ENCODE measurements at places on chromosomes 7 and 10.

DNA sequence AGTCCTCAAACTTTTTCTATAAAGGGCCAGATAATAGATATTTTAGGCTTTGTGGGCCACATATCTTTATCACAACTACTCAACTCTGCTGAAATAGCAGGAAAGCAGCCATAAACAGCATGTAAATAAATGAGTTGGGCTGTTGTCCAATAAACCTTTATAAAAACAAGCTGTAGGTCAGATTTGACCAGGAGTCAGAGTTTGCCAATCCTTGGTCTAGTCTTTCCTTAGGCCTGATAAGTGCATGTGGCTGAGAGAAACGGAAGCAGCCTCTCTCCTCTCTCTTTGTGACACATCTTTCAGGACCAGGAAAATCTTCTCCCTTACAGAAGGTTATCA, 724.5 kb downstream of the GRID1 start:
- DNase-seq = no peak

- DNase-seq = no peak
Measured at GRCh38 chr7:65397730-65398142, 24.1 kb downstream of the ZNF92 start.

- no peak for DNase-seq
Measured at GRCh38 chr7:14752301-14752700, 150.2 kb downstream of the DGKB start.

DNA sequence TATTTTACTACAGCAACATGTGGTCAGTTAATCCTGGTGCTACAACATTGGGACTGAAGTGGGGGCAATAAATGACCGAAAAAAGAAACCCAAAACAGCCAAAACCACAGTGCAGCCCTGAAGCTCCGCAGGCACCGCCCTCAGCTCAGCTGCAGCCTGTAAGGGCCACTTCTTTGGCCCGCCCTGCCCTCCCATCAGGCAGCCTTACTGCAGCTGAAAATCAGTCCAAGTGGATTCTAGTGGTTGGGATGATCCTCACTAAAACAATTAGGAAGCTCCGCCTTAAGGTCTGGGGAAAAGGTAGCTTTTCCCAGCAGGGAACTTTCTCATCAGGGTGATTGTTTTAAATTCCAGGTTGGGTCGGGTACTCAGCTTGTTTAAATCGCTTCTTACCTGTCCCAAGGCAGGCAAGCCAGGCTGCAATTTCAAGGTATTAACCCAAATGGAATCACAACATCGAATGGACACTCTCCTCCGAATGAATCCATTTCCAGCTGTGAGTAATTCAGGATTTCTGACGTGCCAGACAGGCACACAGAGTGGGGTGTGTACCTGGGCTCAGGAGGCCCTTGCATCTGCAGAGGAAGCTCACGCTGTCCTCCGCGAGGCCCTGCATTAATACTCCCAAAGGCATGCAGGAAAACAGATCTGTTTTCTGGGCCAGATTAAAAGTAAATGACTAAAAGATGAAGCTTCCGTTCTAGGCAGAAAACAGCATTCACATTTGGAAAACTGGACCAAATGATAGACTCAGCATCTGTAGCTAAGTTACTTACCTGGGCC, 104.3 kb downstream of the CREB5 start:
- DNase-seq = no peak

GRCh38 chr10:63593576-63593975, 72.4 kb downstream of the REEP3 start:
- no peak for DNase-seq

- peak; percentile 94 for DNase-seq
Measured at GRCh38 chr7:30028216-30028748, at the start of gene PLEKHA8. TSS of gene PLEKHA8 (plus strand) at chr7:30028412. CDS start at chr7:30028763, 351 bp downstream.

DNA sequence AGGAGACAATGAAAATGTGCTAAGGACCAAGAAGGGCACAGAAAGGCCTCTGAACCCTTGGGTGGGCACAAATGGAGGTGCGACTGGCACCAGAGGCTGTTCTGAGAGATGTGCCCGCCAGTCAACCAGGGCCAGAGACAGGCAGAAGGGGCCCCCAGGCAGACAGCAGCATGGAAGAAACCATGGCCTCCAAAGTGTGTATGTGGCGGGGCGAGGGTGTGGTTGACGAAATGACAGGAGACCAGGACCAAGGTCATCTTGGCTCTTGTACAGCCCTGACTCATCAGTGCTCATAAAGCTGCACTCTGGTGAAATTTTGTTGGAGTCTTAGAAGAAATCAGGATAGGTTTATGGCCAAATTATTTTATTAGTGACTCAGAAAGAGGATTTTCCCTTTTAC, 4.0 kb upstream of the MRPS24 start:
- no peak for DNase-seq

- DNase-seq = no peak
Measured at GRCh38 chr7:154862153-154862791, 140.7 kb downstream of the PAXIP1 start.

GRCh38 chr10:25974897-25975459, 40.9 kb downstream of the MYO3A start:
- DNase-seq = no peak

- no peak for DNase-seq
Measured at GRCh38 chr7:117020591-117020973, 67.3 kb downstream of the ST7 start.

DNA sequence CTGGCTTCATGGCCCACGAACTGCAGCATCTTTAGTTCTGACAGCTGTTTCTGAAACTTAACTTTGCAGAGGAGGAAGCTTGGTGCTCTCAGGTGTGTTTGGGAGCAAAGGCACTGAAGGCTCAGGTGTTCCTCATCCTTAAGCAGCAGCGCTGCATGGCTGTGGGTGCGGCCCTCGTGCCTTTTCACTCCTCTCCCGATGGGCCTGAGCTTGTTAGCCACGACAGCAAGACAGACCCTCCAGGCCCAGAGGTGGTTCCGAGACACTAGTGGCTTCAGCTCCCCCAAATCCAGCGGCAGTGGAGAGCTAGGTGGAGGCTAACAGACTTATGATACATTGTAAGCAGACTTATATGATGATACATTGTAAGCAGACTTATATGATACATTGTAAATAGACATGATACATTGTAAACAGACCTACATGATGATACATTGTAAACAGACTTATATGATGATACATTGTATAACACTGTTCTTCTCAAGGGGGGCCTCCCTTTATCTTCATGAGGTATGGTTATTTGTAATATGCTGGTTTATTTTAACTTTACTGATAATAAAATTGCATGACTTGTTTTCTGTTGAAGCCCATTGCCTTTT, 14.1 kb downstream of the PFKP start:
- no peak for DNase-seq

- DNase-seq = no peak
Measured at GRCh38 chr10:126336801-126337200, 51.5 kb downstream of the ADAM12 start.

DNA sequence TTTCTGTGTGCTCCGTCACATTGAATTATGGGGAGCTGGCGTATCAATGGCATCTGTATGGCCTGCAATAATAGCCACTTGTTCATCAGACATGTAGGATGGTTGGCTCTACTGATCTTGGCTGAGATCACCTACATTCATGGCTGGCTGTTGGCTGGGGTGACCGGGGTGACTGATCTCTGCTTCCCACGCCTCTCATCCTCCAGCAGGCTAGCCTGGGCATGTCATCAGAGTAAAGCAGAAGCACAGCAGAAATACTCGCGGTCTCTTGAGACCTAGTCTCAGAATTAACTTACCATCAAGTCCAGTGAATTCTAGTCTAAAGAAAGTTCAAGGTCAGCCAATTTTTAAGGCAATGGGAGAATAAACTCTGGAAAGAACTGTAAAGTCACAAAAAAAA, 257.7 kb upstream of the GLI3 start:
- no peak for DNase-seq

Data from stimulated activated CD8-positive, alpha-beta memory T cell treated with anti-CD3 and anti-CD28 coated beads, Interleukin-4, amount 100 ng/mL, for 48 hours (primary cell).